Endodermal cell (in vitro differentiated cells): ENCODE measurements at places on chromosomes 3 and 15.

GRCh38 chr3:142115867-142116668 is 33.3 kb downstream of the TFDP2 start:
- DNase-seq: no peak

- no peak for DNase-seq
Observed at GRCh38 chr3:120798346-120798745, 55.8 kb downstream of the GTF2E1 start.

DNA sequence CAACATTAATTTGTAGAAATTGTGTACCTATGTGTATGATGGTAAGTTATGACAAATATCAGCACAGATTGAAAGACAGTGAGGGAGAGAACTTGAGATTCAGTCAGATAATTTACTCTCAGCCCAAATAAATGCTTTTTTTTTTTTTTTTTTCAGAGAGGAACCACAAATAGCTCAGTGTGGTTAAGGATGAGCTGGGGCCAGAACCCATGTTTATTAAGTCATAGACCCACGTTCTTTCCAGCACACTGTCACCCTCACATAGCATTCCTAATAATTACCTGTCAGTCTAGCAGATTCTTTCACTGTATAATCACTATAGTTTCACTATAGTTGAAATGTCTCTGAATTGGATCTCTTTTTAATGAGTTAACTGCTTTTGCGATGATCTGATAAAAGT is 246.1 kb downstream of the ZIC1 start:
- no peak for DNase-seq

DNA sequence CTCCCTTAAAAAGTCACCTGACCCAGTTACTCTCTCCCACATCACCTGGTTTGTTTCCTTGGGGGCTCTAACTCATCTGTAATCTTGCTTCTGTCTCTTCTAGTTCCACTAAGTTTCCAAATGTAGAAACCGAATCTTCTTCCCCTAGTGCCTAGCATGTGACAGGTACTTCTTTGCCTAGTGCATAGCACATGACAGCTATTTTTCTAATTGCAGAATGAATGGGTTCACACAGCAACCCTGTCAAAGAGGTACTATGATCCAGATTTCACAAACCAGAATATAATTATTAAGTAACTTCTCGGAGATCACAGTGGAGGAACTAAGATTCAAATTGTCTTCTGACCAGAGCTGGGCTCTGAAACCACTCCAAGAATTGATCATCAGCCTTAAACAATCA is 7.4 kb downstream of the DPH3 start:
- DNase-seq: no peak

DNA sequence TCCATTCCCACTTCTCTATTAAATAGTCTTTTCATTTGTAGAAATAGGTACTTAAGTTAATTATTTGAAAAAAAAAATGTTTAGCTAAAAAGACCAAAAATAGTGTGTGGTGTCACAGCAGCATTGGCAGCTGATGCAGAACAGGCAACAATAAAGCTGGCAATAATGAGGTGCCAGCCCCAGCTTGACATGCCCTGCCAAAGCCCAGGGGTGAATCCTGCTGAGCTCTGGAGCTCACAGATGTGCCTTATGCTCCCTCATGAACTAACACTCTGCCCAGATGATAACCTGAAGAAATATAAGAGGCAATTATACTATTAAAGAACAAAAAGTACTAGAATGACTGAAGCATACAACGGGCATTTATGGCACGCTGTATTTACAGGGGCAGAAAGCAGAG is 63.8 kb downstream of the IGSF11 start:
- DNase-seq: no peak

DNA sequence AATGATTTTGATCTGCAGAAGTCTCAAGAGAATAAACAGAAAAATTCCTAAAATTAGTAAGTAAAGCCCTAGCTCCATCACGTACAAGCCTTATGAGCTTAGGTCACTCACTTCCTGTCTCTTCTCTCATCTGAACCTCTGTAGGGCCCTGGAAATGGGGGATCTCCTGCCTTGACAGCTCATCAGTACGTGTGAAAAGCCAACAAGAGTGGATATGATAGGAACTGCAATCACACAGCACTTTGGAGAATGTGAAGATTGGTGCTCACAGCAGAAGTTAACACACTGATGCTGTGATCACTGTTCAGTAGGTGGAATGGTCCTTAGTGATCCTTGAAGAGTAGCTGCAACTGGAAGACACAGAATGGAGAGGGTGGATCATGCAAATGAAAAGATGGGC is 27.8 kb upstream of the ALDH1L1 start:
- no peak for DNase-seq

GRCh38 chr3:142802891-142803290 is 79.1 kb downstream of the TRPC1 start:
- DNase-seq: no peak
